ENCODE measurements at places on chromosomes 3 and 15. TPM values are rescaled to one million over a fixed set of nuclear protein-coding genes. Genes with fewer than 3 reads are reported as not detected.

DNA sequence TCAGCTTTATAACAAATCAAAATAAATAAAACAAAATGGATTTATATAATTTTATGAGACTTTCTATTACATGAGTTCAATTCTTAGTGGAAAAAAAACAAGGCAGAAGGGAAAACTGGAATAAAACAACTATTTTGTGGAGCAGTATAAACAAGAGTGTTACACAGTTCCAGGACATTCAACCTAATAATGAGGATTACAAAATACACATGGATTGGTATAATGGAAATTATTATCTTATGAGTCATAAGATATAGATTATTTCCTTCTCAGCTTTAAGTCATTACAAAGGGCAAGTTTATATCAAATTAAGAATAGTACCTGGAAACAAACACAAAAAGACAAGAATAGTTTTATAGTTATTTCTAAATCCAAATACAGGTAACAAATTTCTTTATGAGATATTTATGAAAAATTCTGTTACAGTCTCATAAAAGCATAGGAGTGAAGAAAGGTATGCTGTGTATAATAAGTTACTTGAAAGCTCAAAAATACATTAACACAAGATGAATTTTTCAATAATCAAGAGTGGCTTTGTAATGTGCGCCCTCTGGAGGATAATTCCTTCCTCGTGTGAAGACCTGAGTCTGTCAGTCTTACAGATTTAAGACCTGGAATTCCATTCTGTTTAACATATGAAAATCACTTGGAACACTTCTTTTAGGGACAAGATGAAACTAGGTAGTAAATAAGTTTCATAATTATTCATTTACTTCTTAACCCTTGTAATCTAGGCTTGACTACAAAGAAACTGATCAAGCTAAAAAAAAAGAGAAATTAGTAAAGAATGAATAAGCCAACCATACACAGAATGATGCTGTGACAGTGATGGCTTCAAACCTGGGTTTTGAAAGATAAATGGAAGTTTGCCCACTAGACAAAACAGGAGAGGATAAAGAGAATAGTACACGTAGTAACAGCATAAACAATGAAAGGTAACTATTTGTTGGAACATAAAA, 9.5 kb downstream of the COPS2 start:
- DNase-seq: no peak

GRCh38 chr3:152438706-152439105, 170.0 kb downstream of the MBNL1 start:
- no peak for DNase-seq

DNA sequence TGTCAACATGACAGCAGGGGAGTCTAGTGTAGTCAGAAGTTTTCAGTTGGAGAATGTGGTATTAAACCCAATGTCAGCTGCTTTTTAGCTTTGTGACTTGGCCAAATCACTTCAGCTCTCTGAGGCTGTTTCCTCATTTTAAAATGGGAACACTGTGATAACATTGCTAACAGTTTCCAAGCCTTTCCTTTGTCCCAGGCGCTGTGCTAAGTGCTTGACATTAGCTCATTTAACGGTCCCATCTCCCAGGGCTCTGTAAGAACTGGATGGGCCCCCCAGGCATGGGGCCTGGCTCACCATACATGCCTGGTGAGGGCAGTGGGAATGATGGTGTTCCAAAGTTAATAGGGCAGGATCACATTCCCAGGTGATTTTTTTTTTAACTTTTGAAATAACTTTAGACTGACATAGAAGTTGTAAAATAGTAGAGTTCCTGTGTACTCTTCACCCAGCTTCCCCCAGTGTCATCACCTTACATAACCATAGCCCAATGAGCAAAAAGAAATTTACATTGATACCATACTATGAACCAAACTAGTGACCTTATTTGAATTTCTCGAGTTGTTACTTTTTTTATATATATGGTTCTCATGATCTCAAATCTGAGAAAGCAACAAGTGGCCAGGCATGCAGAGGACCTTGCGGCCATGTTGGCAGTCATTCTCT, 7.7 kb downstream of the RASL12 start:
- DNase-seq: no peak

DNA sequence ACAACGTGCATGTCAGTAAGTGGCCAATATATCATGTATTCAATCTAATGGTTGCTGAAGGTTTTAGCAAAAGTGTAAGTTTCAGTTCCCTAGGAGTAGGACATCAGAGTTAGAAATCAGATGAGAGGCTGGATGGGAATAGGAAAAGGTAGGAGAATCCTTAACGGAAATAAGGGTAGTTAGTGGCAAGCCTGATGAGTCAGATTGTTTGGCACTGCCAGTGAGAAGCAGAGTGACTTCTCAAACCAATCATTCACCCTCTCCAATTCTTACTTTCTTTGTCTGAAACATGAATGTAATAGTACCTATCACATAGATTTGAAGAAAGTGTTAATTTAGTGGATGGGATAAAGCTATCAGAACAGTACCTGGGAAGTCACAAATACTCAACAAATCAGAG, 894.0 kb downstream of the NTRK3 start:
- no peak for DNase-seq

DNA sequence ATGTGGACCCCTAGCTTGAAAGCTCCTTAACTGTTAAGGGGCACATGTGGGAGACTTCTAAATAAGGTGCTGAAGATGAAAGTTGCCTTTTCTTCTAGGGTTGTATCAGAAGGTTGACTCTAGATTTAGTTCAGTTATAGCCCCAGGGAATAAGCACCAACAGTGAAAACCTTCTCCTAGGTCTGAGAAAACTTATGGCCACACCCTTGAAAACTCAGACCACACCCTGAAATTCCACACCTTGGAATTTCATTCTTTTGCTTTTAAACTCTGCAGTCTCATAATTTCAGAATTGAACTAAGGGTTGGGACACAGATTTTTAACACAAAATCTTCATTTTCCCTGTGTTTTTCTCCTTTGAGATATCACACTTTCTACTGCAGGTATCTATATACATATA, 355.8 kb upstream of the IL12A start:
- no peak for DNase-seq

- no peak for DNase-seq
Observed at GRCh38 chr3:27216955-27217552, 152.1 kb downstream of the NEK10 start.

The CFAP100 gene
- not detected for total RNA-seq

DNA sequence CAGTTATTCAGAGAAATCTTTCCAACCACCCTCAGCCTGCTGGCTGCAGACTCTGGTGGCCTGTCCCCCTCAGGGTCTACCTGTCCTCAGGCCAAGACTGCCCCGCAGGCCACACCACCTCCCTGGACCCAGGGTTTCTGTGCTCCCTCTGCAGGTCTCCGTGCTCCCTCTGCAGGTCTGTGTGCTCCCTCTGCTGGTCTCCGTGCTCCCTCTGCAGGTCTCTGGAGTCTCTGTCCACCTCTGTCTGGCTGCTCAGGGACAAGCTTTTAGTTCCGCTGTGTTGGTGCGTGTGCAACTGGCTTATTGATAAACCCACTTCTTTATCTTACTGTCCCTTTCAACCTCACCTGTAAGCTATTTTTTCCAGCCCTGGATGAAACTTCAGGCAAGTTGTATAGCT, 30.1 kb downstream of the BDH1 start:
- DNase-seq: no peak

DNA sequence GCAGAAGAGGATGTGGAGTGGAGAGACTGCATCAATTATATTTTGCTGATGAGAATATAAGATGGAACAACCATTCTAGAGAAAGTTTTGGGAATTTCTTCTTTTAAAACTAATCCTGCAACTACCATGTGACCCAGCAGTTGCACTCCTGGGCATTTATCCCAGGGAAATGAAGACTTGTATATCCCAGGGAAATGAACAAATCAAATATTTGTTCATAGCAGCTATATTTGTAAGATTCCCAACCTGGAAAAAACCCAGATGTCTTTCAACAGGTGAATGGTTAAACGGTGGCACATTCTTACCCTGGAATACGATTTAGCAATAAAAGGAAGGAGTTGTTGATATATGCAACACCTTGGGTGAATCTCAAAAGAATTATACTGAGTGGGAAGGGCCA, 385.3 kb upstream of the TPRG1 start:
- DNase-seq: no peak

Data from ureter (tissue), 1 donor.